ENCODE measurements at places on chromosomes 2 and 18.

- no peak for DNase-seq
Measured at GRCh38 chr2:128299628-128300027, 19.0 kb downstream of the HS6ST1 start.

GRCh38 chr2:235194351-235194750 lies 242.5 kb downstream of the SH3BP4 start:
- DNase-seq, result no peak

GRCh38 chr2:206004004-206004693 lies 81.8 kb downstream of the INO80D start:
- DNase-seq, result no peak

DNA sequence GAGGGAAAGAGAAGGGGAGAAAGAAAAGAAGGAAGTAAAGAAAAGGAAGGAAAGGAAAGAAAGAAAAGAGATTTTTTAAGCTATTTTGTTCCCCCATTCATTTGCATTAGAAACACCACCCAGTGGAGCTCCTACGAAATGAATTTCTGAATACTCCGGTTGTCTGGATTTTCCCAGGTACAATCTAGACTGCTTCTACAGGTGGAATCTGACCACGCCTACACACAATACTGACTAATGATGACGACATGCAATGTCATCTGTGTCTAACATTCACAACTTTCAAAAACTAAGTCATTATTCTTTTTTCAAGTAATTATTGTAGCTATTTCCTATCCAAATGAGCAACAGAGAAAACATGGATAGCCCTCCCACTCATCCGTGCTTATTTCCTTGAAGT lies 121.7 kb downstream of the ZNF516 start:
- no peak for DNase-seq

GRCh38 chr2:198807131-198807530 lies 650.6 kb downstream of the SATB2 start:
- DNase-seq, result no peak

GRCh38 chr18:14089781-14090180 lies 42.5 kb downstream of the ZNF519 start:
- no peak for DNase-seq

- no peak for DNase-seq
Measured at GRCh38 chr2:224041554-224041953, 2.5 kb upstream of the SERPINE2 start.

- no peak for DNase-seq
Measured at GRCh38 chr2:167331636-167332232, 443.5 kb downstream of the XIRP2 start.

DNA sequence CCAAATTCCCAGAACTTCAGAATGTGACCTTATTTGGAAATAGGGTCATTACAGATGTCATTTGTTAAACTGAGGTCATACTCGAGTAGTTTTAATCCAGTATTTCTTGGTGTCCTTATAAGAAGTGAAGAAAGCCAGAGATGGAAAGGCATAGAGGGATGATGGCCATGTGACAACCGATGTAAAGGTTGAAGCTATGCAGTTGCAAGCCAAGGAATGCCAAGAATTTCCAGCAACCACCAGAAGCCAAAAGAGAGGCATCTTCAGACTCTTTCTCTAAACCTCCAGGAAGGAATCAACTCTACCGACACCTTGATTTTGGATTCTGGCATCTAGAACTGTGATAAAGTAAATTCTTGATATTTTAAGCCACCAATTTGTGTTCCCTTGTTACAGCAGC lies 242.2 kb downstream of the CDH20 start:
- DNase-seq, result no peak

GRCh38 chr18:34972765-34973414 lies 68.3 kb upstream of the MAPRE2 start:
- DNase-seq, result no peak

DNA sequence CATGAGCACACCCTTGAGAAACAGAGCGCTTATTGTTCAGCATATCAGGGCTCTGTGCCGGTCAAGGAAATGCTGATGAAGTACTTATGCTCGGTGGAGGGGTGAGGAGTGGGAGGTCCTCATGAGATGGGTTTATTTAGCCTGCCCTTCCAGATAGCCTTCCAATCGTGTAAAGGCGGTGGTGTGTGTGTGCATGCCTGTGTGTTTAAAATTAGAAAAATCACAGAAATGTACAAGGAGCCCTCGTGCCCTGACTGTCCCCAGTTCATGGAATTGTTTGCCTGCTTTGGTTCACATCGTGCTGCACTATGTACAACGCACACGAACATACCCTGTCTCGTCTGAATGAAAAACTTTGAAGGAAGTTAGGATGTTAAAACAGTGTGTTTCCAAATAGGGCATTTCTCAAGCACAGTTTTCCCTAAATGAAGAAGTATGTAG lies 158.6 kb downstream of the AQP4 start:
- no peak for DNase-seq

GRCh38 chr2:60862642-60863041 lies 18.7 kb upstream of the REL start:
- no peak for DNase-seq

DNA sequence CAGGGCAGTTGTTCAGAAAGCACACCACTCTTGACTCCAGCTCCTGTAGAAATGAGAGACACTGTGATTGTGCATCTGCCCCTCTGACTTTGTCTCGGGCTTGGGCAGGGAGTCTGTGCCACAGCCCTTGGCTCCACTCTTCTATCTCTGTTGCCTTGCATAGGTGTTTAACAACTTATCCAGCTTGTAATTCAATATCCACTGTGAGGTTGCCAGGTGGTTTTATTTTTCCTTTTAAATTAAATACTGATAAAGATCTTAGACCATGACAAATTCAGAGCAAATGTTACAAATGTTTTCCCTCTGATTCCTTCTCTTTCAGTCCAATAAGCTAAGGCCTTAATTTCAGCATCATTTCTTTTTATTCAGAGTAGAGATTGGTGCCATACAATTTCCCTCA lies 421.7 kb downstream of the STK39 start:
- no peak for DNase-seq

- DNase-seq, result no peak
Measured at GRCh38 chr18:52948868-52949444, 609.0 kb downstream of the DCC start.

- no peak for DNase-seq
Measured at GRCh38 chr18:78505851-78506461, 473.7 kb upstream of the SALL3 start.

GRCh38 chr2:200640176-200640575 lies 54.4 kb downstream of the AOX1 start:
- no peak for DNase-seq

- DNase-seq, result no peak
Measured at GRCh38 chr18:598124-598589, 1.4 kb downstream of the CLUL1 start.

DNA sequence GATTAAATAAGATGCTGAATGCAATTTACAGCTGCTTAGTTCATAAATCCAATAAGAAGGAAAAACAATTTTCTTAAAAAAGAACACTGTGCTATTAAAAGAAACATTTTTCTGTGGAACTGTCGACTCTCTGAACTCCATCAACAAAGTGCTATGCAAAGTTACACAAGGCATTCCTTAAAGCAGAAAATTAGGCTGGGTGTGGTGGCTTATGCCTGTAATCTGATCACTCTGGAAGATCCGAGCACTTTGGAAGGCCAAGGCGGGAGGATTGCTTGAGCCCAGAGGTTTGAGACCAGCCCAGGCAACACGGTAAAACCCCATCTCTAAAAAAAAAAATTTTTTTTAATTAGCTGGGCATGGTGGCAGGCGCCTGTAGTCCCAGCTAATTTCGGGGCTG lies 13.0 kb downstream of the MCM6 start:
- DNase-seq, result no peak

- no peak for DNase-seq
Measured at GRCh38 chr18:60163622-60164021, 209.0 kb downstream of the MC4R start.

DNA sequence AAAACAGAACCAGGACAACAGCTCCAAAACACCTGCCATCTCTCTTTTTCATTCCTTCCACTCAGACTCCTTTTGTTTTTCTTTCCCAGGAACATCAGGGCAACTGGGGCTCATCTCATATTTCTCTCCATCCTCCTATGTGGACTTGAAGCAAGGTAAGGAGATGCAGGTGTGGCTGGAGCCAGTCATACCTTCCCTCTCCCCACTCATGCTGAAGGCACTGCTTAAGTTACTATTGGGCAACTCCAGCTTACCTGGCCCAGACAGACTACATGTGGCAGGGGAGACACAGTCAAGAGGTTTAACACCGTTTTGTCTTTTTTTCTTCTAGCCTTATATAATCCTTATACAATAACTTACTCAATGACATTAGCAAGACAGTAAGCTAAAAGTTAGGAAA lies 38.4 kb downstream of the LAMA1 start:
- no peak for DNase-seq

DNA sequence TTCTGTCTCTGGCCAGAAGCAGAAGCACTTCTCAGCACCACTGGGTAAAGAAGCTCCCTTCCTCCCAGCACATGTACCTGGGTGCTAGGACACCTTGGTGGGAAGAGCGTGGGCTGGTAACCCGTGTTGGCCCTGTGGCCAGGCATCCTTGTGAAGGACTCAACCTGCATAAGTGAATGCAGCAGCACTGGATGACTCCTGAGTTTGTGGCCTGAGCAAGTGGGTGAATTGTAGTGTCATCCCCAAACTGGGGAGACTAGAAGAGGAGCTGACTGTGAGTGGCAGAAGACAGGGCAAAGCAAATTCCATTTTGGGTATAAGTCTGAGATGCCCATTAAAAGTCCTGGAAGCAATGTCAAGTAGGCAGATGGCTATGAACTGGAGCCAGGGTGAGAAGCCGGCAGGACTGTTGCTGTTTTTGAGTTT lies 63.4 kb downstream of the STAT1 start:
- DNase-seq, result no peak

- no peak for DNase-seq
Measured at GRCh38 chr18:40013001-40013609, 1941.9 kb upstream of the PIK3C3 start.

DNA sequence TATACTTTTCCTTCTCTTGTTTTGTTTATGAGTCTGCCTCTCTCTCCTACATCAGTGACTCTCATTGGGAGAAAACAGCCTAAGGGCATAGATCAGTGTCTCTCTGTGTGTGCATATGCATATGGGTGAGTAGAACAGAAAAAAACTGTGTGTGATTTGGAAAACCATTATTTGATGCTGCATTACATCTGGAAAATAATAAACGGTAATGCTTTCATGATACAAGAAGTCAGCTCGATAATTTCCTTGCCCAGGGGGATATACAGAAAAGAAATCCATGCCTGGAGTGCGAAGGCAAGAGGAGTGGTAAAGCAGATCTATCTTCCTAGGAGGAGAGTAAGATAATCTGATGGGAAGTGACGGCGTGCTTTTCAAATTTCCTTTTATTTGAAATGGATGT lies 221.5 kb upstream of the LYPD1 start:
- DNase-seq, result no peak

GRCh38 chr2:74632209-74632938 lies 15.8 kb downstream of the M1AP start:
- no peak for DNase-seq

DNA sequence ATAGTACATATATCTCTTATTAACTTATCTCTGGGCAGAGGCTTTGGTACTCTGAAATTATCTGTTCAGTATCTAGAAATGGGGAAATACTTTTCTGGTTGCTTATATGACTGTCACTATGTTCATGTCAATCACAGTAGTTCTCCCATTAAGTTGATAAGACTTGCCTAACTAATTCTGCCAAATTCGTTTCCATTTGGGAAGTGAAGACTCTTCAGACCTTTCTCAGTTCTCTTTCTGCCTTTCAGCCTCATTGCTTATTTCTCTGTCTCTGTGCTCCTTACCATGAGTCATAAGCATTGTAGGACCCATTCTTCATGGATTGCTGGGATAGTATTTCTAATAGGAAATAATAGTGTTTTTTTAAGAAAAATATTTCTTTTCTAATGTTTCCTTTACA lies 113.5 kb downstream of the PHLPP1 start:
- no peak for DNase-seq

DNA sequence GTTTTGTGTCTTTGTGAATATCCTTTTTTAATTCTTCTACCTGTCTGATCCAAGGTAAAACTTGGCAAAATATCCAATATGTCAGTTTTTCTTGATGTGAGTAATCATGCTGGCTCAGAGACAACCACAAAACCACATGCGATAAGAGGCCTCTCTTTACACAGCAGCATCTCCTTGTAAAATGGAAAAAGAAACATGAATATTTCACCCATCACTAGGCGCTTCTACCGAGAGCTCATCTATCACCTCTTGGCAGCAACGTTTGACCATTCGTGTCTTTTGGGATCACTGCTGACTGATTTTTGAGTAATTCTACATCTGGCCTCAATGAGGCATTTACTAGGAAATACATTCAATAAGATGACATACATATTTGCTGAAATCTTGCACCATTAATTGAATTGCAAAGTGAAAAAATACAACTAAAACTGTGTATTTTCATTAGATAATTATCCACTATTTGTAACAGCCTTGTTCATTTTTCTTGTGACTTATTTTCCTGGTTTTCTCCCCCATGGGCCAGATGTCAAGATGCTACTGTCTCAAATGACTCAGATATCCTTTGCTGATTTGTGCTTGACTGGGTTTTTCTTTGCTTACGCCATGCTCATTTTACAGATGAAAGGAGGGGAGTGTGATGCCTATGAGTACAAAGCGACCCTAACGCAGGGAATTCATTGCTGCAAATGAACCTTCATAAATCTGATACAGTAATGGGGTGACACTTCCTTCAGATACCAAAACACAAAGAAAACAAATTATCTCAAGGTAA lies 467.5 kb downstream of the FBXO15 start:
- DNase-seq, result no peak

DNA sequence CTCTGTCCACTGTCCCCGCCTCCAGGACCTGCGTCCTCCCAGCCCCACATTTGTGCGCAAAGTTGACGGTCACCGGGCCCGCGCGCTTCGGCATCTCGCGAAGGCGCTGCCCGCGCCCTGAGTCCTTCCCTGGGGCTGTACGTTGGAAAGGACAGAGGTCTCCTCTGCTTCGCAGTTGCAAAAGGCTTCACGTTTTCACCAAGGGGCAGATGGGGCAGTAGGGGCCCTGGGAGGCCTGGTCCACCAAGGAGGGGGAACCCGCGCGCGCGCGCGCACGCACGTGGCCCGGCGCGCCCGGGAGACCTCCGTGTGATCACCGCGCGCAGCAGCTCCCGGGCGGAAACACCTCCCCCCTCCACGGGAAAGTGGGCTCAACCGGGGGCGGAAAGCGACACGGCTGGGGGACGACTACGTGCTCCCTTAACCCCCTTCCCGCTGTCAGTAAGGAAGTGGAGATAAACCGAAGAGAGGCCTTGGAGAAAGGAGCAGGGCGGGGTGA lies 21.9 kb downstream of the TEX44 start:
- no peak for DNase-seq

GRCh38 chr18:840023-840408 lies 28.0 kb upstream of the YES1 start:
- DNase-seq, result no peak

DNA sequence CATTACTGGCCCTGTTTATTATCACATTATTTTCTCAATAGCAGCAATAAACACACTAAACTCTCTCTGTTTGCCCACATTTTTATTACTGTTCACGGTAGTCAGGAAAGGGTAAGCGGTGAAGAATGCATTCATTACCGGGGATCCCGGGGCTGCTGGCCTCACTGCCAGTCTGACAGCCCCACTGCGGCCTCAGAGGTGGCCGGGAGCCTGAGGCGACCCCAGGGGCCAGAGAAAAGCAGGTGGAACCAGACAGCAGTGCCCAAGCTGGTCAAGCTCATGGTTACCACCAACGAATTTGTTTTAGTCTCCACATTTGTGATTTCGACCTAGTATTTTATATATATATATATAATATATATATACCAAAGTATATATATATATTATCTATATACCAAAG lies 127.7 kb downstream of the LRATD1 start:
- DNase-seq, result no peak

All from stimulated activated CD8-positive, alpha-beta memory T cell treated with anti-CD3 and anti-CD28 coated beads, Interleukin-7, amount 100 ng/mL, for 24 hours (primary cell).